Activated T-cell treated with anti-CD3 and anti-CD28 coated beads for 24 hours (primary cell): ENCODE measurements at places on chromosomes 5 and 9.

DNA sequence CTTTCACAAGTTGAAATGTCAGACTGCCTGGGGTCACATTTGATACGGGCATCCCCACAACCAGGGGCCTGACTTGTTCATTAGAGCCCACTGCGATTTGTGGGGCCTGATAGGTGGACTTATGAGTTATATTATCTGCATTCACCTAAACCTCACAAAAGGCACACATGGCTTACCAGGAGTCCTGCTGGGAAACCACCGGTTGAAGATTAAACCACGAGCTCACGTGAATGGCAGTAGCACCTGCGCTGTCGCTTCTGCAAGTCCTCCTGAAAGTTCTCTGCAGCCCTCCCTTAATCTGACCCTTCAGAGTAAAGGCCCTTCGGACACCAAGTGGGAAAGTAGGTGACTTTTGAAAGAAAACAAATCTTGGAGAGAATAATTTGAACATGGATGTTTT is 68.9 kb downstream of the PPIC start:
- DNase-seq: no peak

DNA sequence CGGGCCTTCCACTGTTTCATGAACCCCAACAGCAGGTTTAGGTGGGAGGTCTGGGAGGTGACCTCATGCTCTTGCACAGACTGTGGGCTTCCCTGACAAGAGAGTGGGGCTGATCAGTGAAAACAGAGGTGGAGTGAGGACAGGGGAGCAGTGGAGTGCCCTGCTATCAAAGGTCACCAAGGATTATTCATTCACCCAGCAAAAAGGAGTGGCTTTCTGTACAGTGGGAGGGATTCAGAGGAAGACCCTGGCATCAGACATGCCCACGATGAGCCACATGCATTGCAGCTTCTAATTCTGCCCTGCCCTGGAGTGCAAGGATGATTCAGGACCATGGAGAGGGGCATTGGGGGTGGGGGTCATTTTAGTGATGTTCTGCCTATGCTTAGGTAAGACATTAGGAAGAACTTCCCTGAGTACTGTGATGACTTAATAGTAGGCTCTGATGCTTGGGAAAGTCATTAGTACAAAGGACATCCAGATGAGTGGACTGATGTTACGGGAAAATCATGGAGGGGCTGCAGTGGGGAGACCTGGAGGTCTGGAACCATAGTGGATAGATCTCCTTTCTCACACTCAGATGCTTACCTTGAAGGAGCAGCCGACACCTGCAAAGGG is 12.8 kb downstream of the TRAF1 start:
- no peak for DNase-seq

- no peak for DNase-seq
Measured at GRCh38 chr9:128022886-128023285, 42.1 kb upstream of the EEIG1 start.

GRCh38 chr5:65961633-65962032 is 35.3 kb downstream of the ERBIN start:
- DNase-seq: no peak

DNA sequence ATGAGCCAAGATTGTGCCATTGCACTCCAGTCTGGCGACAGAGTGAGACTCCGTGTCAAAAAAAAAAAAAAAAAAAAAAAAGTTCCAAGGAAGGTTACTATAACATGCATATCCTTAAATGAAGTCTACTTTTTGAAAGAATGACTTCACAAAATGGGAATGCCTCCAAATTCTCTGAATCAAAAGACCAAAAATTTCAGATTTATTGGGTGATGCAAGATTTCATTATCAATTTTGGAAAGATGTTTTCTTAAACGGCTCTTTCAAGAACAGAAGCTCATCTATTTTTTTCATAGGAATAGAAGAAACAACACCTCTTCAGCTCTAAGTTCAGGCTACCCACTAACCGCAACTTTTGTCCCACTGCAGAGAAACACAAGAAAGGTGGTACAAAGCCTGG is 69.9 kb downstream of the AUH start:
- no peak for DNase-seq

DNA sequence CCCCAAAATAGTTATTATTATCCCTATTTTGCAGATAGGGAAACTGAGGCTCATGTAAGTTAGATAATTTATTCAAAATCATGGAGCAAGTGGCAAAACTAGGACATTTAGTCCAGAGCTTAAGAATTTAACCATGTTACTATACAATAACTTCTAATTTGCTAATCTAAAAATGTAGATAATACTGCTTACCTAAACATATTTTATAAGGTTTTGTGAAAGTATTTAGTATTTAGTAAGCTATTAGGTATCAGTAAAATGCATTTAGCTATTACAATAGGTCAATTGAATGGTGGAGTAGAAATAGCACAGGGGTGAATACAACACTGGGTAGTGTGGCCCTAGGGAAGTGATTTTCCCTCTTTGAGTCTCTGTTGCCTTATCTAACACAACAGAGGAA is 648.3 kb downstream of the KIF4B start:
- no peak for DNase-seq

- DNase-seq: no peak
Measured at GRCh38 chr9:7944572-7944971, 145.0 kb upstream of the DMAC1 start.

DNA sequence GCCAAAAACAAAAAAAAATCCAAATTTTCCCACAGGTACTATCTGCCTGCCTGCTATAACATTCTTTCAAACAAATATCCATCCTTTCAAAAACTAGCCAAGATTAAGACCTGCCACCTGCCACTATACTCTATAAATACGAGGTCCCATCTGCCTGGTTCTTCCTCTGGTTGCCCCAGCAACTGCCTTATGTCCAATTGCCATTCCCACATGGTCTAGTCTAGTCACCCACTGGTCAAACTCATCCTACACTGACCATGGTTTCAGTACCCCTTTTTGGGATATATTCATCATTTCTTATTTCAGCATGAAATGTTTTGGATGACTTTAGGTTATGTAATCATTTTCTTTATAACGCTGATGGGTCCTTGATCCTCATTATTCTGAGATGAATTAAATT is 95.1 kb upstream of the CCNG1 start:
- DNase-seq: no peak

- no peak for DNase-seq
Measured at GRCh38 chr5:132050661-132051552, 9.5 kb upstream of the IL3 start.

DNA sequence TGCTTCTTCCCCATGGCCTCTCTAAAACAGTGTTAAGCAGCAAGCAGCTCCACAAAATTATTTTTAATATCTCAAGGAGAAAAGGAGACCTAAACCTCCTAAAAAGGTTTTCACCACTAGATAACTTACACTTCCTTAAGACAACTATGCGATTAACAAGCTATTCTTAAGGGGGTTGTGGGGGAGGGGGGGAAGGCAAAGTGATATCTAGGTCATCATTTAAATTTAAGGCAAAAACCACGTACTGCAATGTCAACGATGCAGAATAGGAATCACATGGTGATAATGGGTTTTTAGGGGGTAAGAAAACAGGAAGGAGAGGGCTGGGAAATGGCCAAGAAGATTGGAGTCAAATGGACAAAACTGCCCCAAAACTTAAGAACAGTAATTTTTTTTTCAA is 32.6 kb downstream of the CSNK1A1 start:
- DNase-seq: no peak

- no peak for DNase-seq
Measured at GRCh38 chr5:32304622-32305021, 8.1 kb downstream of the MTMR12 start.
